ENCODE measurements at places on chromosomes 7 and 10. TPM values are rescaled to one million over a fixed set of nuclear protein-coding genes. Genes with fewer than 3 reads are reported as not detected.

LRRC17 gene
- 1,308 TPM for total RNA-seq

ABCC2 gene
- total RNA-seq = 0.58 TPM

NPFFR1 gene
- total RNA-seq = not detected

HSPA12A gene
- total RNA-seq = 3.6 TPM

DRGX gene
- total RNA-seq = not detected

SPDYE6 gene
- total RNA-seq = not detected

GRCh38 chr10:29857843-29858701, 201.3 kb downstream of the JCAD start:
- DNase-seq = peak; percentile 86

DNA sequence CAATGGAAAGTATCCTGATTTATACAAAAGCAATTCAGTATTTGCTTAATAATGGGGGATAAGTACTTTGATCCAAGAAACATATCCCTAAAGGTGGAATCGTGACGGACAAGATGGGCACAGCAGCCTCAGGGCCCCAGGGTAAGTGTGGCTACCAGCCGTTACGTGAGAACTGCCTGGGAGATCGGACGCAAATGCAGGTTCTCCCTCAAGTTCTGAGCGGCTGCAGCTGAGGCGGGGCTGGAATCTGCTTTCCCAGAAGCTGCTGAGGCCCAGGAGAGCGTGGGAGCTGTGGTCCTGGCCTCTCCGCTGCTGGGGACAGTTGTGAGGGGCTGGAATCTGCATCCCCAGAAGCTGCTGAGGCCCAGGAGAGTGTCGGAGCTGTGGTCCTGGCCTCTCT, 13.5 kb downstream of the FOXL3 start:
- DNase-seq = no peak

GRCh38 chr7:21753071-21753470, 192.6 kb downstream of the CDCA7L start:
- no peak for DNase-seq

GRCh38 chr10:71549766-71550533, 153.2 kb downstream of the CDH23 start:
- no peak for DNase-seq

GRCh38 chr7:43444711-43445578, 138.0 kb upstream of the STK17A start:
- DNase-seq = no peak

- DNase-seq = peak; percentile 64
Measured at GRCh38 chr10:5047912-5048628, 44.4 kb upstream of the AKR1C2 start.

GRCh38 chr10:101291331-101292193, 62.3 kb upstream of the LBX1 start:
- DNase-seq = peak; percentile 31

GRCh38 chr10:133439517-133440461, 14.0 kb upstream of the SCART1 start:
- no peak for DNase-seq
